ENCODE measurements at places on chromosomes 2 and 18. TPM values are rescaled to one million over a fixed set of nuclear protein-coding genes. Genes with fewer than 3 reads are reported as not detected.

DNA sequence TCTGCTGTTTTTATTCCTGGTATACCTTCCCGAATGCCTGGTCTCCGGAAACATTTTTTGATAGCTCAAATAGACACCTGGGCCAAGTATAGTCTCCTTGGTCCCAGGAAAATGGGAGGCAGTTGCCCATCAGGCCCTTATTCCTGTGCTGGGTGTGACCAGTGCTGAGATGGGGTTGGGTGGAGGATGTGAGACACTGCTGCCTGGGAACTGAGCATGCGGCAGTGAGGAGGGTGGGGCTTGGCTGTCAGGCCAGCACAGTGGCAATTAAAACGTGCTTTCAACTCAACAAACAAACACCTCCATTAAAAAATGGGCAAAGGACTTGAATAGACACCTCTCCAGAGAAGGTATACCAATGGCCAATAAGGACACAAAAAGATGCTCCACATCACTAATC, 12.5 kb downstream of the KLHL29 start:
- no peak for DNase-seq

DNA sequence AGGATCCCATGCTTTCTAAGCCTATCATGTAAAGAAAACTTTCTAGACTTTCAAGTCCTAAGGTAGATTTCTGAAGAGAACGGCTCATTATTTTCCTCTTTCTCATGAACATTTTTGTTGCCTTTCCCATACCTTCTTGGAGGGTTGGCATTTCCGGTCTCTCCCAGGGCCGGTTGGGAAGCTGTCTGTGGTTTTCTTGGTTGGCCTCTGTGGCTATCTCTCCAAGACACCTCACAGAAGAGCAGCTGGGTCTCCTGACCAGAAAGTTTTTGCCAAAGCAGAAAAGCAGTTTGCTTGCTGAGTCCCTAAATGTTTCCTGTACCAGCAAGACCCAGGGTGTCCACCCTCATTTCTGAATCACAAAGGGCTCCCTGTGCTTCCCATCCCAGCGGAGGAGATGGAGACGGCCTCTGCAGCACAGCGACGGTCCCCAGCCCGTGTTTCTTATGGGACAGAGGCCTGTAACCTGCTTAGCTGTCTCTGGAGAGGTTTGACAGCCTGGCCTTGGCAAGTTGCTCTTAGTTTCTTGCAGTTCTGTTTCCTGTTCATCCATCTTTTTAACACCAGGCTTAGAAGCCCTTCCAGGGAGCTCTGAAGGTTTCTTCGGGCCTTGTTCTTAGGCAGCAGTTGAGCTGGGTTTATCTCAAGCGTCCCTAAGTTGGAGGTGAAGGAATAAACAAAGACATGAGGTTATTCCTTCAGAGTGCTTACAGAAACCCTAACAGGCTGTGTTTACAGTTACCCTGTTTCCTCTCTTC, 39.8 kb downstream of the GREB1 start:
- no peak for DNase-seq

DNA sequence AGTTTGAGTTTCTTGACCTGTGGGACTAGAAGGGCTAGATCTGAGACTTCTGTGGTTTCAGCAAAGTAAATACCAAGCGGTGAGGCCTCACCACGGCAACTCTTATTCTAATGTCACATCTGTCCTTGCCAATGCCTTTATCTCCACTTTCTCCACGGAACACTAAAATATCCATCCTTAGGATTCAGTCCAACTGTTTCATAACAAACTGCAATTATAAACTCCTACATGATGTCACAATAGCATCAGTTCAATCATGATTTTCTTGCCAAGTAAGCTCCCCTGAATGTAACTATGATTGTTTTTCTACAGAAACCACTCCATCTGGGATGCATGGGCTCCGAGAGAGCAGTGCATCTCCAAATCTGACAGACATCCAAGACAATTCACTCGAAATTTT, 79.6 kb downstream of the LRATD1 start:
- no peak for DNase-seq

DNA sequence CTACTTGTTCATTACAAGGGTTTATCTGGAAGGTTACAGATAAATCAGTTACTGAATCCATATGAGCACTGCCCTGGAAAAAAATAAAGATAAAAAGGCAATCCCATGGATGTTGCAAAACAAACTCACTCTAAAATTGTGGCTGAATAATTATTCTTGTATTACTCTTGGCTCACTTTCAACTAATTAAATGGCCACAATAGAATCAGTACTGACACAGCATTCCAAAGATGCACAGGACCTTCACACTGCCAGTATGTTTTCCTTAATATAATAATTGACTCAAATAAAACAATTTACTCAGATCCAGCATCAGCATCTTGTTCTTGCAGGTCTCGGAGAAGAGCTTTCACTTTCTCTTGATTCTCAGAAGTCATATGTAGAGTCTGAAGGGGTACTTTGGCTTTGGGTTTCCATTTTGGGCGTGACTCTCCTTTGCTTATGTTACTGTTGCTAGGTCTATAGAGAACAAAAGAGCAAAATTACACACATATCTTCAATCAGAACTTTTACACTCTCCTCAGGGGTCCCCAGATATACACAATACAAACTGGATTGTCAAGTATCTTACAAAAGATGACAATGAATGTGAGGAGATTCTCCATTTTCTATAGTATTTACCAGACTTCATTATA, 12.6 kb downstream of the DHX57 start:
- DNase-seq = no peak

- no peak for DNase-seq
Measured at GRCh38 chr2:241048949-241049343, 50.5 kb downstream of the SNED1 start.

The CREG2 gene
- total RNA-seq = under 0.01 TPM

All from mammary epithelial cell (primary cell).